Urothelium cell line (cell line): ENCODE measurements at places on chromosomes 5 and 9.

GRCh38 chr5:133595465-133595864, 16.9 kb downstream of the FSTL4 start:
- DNase-seq, result no peak

DNA sequence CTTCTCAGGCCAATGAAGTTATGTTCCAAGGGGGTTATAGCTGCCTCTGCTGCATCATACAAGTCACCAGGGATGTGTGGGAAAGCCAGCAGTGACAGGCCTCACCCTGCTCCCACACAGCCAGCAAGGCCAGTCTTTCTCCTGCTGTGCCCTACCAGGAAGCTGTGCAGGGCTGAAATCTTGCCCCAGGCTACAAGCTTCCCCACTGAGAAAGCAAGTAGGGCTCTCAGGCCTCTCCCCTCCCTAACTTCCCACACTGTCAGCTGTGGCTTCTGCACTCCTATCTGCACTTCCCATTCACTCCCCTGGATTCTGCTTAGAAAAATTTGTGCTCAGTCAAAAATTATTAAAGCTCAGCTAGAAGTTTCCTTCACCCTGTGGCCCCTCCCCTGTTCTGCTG, 611.2 kb upstream of the ZNF608 start:
- DNase-seq, result no peak

GRCh38 chr9:93761822-93762221, 185.4 kb downstream of the PHF2 start:
- no peak for DNase-seq

- DNase-seq, result no peak
These were observed 50.7 kb downstream of the ITGA2 start for GRCh38 chr5:53039855-53040254.

DNA sequence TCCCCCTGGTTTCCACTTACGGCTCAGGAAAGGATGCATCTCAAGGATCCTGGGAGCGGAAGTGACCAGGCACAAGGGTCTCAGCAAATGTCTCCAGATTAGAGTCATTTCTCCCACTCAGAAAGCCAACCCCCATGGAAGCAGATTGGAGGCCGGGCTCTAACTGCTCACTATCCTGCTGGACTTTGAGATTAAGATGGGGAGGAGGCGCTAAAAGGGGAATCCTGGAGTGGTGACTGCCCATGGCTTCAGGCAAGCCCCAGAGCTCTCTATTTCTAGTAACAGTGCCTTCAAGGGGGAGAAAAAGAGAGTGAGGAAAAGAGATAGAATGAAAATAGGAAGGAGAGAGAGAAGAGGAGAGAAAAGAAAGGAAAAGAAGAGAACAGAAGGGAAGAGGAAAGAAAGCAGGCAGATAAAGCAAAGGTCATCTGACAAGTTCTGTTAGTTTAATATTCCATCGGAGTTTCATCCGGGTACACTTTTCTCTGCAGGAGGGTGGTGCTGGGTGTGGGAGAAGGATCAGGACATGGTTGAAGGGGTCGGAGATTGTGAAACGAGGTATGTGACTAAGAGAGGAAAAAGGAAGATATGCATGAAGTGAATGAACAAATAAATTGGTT, at the start of gene AGXT2:
TSS of gene AGXT2 (minus strand) at position 165 of the 620 bp plus-strand sequence. CDS start at position 108, 57 bp downstream.
- no peak for DNase-seq

GRCh38 chr5:140631831-140632365, 1.1 kb downstream of the CD14 start:
- DNase-seq, result no peak

GRCh38 chr9:4663956-4664355, 1.9 kb downstream of the PLPP6 start:
- no peak for DNase-seq

DNA sequence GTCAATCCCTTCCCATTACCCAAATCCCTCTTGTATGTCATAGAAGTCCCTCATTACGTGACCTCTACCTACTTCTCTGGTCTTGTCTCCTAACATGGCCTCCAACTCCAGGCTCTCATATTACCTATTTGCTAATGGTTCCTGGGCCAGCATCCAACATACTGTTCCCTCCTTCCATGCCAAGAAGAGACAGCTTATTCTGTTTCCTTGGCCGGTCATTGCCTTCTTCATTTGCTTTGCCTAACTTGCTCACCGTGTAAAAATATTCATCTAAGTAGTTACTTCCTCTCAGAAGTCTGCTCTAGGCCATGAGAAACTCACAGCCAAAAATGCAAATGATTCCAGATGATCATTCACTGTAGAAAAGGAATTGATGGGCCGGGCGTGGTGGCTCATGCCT, 8.9 kb upstream of the IL6ST start:
- DNase-seq, result no peak

DNA sequence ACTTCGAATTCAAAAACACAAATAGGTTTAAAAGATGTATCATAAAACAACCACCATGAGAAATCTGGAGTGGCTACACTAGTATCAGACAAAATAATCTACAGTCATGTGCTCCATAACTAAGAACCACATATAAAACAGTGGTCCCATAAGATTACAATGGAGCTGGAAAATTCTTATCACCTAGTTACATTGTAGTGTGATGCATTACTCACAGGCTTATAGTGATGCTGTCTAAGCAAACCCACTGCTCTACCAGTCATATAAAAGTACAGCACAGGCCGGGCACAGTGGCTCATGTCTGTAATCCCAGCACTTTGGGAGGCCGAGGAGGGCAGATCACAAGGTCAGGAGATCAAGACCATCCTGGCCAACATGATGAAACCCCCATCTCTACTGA, 160.1 kb downstream of the ROR2 start:
- DNase-seq, result no peak
